ENCODE measurements at places on chromosomes 5 and 9.

GRCh38 chr5:149902177-149902576 lies 42.4 kb downstream of the PDE6A start:
- DNase-seq = no peak

DNA sequence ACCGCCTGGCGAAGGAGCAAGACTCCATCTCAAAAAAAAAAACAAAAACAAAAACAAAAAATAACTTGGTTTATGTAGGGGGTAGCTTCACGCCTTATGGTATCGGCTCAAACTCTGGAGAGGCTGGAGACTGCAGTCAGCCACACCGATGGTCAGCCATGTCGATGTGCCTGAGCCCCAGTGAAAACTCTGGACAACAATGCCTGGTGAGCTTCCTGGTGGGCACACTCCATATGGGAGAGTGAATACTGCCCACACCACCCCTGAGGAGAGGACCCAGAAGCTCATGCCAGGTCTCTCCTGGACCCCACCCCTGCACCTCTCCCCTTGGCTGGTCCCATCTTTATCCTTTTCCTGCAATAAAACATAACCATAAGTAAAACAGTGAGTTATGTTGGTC lies 19.6 kb downstream of the IPPK start:
- no peak for DNase-seq

GRCh38 chr9:116979456-116979855 lies 292.4 kb downstream of the TRIM32 start:
- no peak for DNase-seq

DNA sequence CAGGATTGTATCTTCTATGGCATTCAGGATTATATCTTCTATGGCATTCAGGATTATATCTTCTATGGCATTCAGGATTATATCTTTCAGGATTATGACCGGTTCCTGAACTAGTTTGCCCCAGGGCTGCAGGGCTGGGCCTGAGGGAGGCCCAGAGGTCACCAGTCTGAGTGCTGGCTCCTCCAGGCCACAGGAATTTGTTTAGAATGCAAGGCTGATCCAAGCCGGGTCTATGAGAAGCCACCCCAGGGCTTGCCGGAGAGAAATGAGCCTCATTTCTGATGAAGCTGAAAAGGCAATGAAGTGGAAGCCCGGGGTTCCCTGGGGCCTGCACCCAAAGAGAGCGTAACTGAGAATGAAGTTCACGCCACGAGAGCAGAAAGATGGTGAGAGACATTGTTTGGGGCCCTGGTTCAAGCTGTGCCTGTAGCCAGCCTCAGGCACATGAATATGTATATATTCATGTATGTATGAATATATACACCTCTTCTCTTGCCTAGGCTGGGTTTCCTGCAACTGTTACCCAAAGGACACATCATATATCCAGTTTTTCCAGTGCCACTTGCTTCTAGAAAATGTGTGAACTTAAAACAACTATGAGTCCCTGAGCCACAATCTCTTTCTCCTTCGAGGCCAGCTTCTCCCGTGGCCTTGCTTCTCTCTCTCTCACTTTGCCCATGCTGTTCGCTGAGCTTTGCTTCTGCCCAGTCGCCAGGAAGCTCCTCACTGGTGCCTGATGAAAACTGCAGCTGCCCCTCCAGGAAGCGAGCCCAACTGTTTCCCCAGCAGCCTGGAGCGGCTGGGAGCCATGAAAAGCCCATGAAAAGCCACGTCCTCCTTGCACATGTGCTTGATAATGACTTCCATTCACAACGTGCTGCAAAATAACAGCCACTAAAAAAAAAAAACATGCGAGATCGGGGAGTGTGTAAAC lies 62.3 kb downstream of the GTF3C4 start:
- DNase-seq = no peak

- DNase-seq = no peak
These were observed 93.9 kb upstream of the DMRT1 start for GRCh38 chr9:747567-747966.

- DNase-seq = no peak
These were observed 1069.9 kb downstream of the EFNA5 start for GRCh38 chr5:106600803-106601202.

GRCh38 chr9:125293134-125293533 lies 31.5 kb downstream of the GAPVD1 start:
- DNase-seq = no peak

- DNase-seq = no peak
These were observed 71.0 kb downstream of the BRINP1 start for GRCh38 chr9:119298076-119298853.

- no peak for DNase-seq
These were observed 566 bp downstream of the RPP25L start for GRCh38 chr9:34611251-34611810.

DNA sequence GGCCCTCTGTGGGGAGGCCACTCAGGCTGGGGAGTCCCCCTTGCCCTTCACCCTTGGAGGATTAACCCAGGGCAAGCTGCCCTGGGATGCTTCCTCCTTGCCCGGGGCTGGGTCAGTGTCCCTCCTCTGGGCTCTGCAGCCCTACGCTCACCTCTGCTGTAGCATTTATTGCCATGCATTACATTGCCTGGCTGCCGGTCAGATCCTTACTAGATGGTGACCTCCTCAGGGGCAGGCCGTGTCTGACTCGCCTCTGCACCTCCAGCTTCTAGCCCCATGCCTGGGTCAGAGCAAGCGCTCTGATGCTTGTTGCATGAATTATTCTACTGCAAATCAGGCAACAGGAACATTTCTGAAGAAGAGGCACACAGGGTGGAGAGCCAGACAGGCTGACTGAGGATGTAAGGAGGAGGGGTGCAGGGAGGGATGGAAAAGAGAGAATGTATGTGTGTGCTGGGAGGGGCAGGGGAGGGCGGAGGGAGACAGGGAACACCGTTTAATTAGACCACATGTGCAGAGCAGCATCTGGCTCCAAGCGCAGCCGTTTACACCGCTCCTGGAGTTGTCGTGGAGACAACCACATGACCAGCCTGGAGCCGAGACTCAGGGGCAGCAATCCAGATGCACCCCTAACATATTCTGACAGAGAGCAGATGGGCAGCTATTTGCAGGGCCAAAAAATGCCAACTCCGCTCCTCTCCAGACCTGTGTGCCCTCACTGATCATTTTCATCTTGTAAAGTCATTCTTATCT lies 117.0 kb downstream of the CRB2 start:
- no peak for DNase-seq

- no peak for DNase-seq
These were observed 6.3 kb downstream of the GPX3 start for GRCh38 chr5:151026679-151027078.

DNA sequence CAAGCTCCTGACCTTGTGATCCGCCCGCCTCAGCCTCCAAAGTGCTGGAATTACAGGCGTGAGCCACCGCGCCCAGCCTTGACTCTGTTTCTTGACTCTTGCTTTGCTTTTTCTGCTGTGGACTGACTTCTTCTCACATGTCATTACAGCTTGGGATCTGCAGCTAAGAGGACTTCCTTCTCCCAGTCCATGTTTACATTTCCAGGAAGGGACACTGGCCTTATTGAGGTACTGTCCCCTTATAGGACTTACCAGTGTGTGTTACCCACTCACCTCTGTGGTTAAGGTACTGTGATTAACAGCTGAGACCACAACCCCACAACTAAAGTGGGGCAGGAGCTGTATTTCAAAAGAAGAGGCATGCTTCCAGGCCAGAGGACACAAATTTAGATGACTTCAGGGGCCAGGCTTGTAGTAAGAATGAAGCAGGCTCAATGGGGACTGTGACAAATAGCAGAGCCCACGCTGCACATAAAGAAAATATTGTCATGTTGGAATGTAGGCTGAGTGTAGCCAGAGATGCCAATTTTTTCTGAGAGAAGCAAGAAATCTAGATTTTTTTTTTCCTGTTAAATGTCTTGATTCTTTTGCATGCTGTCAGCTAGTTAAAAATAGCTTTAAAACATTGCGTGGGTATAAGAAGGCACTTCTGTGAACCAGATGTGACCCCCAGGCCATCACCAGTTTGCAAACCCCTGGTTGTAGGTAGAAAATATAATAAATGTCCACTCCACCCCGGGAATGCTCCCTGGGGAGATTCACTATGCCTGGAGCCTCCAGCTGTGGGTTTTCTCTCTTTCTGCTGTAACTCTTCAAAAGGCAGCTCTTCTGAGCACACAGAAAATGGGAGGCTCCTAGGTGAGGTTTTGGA lies 75.0 kb downstream of the PTPDC1 start:
- DNase-seq = no peak

Data from AG04449 (cell line).